CD4-positive, alpha-beta T cell treated with Interleukin-17A for 4 hours (primary cell): ENCODE measurements at places on chromosomes 2 and 18.

DNA sequence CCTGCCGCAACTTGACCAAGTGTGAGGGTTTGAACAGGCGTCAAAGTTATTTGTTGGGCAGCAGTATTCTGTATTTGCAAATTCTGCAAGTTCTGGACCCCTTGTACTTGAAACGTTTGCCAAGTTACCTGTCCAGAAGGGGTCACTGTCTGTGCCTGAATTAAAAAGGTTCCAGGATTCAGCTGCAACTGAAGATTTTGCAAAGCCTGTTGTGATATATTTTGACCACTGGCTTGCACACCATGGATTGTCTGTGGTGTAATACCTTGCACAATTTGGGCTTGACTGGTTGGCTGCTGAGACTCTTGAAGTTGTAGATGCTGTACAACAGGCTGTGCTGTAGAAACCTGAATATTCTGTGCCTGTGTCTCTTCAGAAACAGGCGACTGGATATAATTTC is 10.2 kb downstream of the SP3 start:
- no peak for DNase-seq

- DNase-seq, result no peak
Observed at GRCh38 chr18:53689886-53690285, 534.6 kb downstream of the MBD2 start.

GRCh38 chr18:46772357-46772756 is 15.5 kb upstream of the ST8SIA5 start:
- no peak for DNase-seq

- DNase-seq, result no peak
Observed at GRCh38 chr2:7356909-7357584, 439.8 kb downstream of the RNF144A start.

DNA sequence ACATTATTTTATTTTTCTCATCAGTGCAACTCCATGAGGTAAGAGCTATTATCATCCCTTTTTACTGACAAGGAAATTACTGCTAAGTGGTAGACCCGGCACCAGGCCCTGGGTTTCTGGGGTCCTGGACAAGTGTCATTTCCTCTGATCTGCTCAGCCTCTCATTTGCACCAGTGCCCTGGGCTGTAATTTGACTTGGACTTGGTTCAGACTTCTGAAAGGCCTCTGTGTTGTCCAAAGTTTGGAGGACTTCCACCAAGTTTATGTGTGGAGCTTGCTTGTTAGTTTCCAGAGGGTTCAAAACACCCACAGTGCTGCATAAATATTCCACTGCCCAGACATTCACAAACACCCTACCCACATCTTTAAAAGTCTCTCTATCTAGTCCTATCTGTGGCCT is 44.0 kb upstream of the PPP1CB start:
- no peak for DNase-seq

- DNase-seq, result no peak
Observed at GRCh38 chr2:36663295-36663694, 33.2 kb upstream of the VIT start.

DNA sequence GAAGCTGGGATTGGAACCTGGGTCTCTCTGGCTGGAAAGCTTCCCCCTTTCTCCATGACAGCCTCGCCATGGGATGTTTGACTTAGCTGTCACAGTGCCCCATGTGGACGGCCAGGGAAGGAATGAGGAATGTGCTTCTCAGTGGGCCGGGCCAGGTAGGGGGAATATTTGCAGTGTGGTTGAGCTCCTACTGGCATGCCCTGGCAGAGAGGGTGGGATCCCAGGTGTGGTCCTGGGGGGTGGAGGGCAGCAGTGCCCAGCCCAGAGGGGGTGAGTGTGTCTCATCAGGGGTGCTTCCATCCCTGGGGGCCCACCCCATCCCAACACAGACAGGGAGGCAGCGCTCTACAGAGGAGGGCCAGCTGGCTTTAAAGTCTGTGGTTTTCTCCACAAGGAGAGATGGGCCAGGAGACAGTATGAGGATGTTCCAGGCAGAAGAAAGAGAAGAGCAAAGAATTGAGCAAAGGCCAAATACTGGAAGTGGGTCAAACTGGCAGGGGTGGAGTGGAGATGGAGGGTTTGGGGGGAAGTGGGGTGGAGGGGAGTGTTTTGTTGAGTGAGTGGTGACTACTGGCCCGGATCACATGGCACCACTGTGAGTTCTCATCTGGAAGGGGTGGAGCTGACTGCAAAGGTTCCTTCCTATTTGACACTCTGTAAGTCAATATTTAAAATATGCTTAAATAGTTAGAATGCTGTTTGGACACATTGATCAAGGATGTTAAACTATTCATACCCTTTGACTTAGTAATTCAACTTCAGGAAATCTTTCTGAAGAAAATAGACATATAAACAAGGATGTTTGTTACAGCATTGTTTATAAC is 94.0 kb downstream of the MYCN start:
- DNase-seq, result no peak

- DNase-seq, result no peak
Observed at GRCh38 chr2:86241611-86242010, 42.4 kb downstream of the MRPL35 start.

DNA sequence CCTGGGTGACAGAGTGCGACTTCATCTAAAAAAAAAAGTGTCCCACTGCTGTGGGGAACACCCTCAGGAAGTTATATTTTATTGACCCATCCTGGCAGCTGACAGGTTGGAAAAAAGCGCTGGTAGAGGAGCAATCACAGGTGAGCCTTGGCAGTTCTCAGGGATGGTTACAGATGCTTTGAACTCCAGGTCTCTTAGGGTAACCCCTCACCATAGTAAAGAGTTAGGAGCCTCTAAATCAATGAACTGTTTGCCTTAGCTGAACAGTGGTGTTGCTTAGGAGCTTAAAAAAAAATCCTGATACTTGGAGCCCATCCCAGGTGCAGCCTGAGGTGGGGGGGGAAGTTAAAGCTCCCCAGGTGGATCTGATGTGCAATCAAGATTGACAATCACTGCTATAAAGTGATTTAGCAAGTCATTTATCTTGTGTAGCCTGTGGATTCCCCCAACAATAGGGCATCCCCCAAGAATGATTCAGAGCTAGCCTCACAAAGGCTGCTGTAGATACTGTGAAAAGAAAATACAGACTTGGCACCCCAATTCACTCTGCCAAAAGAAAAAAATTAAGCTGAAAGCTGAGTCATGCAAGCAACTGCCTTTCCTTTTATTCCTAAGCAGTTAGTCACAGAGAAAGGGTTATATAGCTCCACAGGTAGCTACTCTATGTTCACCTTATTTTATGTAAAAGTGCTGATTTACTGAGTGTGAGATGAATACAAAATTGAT is 14.8 kb downstream of the SLC16A14 start:
- no peak for DNase-seq

GRCh38 chr2:106030287-106031268 is 163.5 kb downstream of the UXS1 start:
- no peak for DNase-seq

DNA sequence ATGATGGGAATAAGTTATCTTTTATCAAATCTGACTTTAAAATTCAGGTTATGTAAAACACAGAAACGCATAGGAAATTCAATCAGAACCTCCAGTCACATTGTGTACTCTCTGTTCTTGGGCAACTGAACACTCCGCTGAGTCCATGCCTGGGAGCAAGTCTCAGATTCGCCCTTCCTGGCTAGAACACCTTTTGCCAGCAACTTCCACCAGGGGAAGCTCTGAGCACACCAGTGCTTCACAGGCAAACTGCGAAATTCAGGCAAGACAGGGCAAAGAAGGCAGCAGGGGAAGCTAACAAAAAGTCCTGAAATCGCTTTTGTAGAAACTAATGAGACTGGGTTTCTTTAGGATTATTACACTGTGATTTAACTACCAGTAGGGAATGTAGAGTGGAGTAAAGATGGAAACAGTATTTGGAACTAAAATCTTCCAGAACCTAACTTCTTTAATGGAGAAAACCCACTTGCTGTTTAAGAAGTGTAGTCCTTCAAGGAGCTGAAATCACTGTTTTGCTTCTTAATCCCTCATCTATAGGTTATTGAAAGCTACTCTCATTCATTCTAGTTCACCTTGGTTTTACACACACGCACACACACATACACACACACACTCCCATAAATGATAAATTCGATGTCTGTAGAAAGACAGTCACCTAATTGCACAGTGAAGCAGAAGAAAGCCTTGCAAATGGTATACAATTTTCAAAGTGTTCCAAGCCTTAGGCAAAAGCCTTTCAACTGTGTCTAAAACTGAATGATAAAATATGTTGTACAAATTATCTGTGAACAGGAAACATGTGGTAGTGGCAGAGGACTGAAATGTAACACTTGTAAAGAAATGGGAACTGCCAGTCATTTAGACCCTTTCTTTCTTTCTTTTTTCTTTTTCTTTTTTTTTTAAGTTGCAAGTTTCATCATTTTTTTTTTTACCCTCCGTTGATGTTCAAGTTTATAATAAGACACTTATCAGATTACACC is 214.5 kb downstream of the TMEM182 start:
- no peak for DNase-seq

- DNase-seq, result no peak
Observed at GRCh38 chr2:44522846-44523245, 161.1 kb downstream of the CAMKMT start.

DNA sequence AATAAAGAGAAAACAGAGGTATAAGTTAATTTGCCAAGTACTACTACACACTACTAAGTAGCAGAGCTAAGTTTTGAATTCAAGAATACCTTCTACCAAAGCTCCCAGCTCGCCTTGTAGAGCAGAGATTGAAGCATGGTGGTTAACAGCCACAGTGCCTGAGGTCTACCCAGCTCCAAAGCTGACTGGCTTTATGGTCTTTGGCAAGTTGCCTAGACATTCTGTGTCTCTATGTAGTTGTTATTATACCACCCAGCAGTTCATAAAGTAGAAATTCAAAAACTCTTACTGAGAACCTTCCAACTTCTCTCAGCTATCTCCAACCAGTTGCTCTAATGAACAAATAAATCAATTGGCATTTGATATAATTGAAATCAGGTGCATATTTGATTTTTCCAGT is 87.8 kb downstream of the PDE11A start:
- DNase-seq, result no peak

DNA sequence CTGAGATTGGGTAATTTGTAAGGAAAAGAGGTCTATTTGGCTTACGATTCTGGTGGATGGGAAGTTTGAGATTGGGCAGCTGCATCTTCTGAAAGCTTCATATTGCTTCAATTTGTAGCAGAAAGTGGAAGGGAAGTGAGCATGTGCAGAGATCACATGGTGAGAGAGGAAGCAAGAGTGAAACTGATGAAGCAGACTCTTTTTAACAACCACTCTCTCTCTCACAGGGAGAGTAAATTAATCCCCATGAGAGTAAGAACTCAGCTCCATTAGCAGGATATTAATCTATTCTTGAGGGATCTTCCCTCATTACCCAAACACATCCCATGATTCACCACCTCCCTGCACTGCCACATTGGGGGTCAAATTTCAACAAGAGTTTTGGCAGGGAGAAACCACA is 298.5 kb upstream of the CELF4 start:
- DNase-seq, result no peak

GRCh38 chr2:212619954-212620353 is 81.4 kb upstream of the ERBB4 start:
- no peak for DNase-seq
